ENCODE measurements at places on chromosomes 4 and X.

DNA sequence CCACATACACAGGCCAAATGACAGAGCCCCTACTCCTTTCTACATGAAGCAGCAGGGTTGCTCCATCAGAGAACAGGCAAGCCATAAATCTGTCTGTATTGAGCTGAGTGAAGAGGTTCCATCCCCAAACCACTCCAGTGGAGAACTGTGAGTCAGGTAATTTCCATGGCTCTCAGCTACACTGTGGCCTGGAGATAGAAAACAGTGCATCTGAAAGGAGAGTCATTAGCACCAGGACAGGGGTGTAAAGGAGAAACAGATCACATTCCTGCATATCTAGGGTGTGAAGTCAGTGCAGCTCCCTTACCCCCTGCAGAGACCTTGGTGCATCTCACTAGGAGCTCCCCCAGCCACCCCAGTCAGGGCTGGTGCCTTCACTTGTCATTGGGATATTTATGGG is 314.7 kb downstream of the CHIC1 start:
- no peak for DNase-seq

- no peak for DNase-seq
These were observed 488.3 kb downstream of the ANKRD50 start for GRCh38 chr4:124224256-124224655.

- DNase-seq: no peak
These were observed 204.8 kb downstream of the TRAM1L1 start for GRCh38 chr4:116880625-116881024.

- DNase-seq: no peak
These were observed 11.3 kb upstream of the BLTP1 start for GRCh38 chr4:122140834-122141233.

DNA sequence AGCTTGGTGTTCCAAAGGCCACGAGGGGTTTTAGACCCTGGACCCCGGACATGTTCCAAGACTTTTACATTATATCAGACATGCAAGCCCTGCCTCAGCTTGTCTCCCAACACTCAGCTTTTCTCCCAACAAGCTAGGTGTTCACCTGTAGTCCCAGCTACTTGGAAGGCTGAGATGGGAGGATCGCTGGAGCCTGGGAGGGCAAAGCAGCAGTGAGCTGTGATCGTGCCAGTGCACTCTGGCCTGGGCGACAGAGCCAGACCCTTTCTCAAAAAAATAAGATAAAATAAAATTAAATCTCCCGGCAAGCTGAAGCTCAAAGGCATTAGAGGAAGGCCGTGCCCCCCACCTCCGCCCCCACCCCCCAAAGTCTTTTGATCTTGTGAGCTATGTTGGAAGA is 13.7 kb downstream of the CTAG1A start:
- no peak for DNase-seq

- DNase-seq: no peak
These were observed 969 bp downstream of the STIM2 start for GRCh38 chr4:26861434-26862186.

- DNase-seq: no peak
These were observed 110.3 kb upstream of the MSX1 start for GRCh38 chr4:4749137-4749536.

DNA sequence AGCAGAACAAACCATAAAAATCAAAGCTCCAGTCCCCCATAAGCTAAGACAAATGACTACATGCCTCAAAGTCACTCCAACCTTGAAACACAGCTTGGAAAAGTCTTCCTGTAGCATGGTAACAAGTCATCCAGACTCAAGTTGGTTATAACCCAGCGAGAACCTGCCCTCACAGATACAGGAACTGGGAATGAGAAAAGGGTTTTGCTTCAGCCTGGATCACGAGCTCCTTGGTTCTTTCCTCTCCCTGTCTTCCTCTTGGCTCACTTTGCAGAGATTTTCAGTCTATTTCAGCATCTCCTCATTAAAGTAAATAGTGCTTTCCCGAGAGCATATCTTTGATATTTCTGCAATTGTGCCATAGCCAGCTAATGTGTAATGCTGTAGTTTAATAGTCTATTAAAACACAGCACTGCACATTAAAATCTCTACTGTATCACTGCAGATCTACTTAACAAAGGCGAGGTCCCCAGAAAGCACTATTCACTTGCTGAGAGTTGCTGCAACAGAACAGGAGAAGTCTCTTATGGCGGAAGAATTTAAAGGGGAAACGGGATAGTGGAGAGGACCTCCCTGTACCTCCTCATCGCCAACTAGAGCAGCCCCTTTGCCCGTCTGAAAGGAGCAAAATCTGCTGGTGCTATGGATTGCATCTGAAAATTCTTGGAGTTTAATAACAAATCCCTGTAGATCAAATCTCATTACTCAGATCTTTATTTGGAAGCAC is 249.3 kb upstream of the GATB start:
- no peak for DNase-seq

- no peak for DNase-seq
These were observed at the start of gene EFHC2 for GRCh38 chrX:44343412-44344141. Gene EFHC2 (minus strand): TSS chrX:44343672. CDS start chrX:44343588, 84 bp downstream.

DNA sequence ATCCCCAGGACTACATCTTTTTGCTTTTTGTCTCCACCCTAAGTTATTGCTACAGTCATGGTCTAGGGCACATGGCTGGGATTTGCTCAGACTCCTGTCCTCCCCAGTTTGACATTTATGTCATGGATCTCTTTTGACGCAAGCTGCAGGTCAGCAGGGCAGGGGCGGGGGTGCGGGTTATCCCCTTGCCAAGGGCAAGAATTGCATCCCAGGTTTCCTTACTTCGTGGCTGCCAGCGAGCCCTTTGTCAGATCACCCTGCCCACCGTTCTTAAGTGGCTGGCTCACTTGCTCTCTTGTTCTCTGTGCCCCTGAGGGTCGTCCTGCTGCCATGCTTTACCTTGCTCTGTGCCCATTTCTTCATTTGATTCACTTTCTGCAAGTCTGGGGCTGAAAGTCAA is 21.1 kb upstream of the UBA1 start:
- DNase-seq: no peak

DNA sequence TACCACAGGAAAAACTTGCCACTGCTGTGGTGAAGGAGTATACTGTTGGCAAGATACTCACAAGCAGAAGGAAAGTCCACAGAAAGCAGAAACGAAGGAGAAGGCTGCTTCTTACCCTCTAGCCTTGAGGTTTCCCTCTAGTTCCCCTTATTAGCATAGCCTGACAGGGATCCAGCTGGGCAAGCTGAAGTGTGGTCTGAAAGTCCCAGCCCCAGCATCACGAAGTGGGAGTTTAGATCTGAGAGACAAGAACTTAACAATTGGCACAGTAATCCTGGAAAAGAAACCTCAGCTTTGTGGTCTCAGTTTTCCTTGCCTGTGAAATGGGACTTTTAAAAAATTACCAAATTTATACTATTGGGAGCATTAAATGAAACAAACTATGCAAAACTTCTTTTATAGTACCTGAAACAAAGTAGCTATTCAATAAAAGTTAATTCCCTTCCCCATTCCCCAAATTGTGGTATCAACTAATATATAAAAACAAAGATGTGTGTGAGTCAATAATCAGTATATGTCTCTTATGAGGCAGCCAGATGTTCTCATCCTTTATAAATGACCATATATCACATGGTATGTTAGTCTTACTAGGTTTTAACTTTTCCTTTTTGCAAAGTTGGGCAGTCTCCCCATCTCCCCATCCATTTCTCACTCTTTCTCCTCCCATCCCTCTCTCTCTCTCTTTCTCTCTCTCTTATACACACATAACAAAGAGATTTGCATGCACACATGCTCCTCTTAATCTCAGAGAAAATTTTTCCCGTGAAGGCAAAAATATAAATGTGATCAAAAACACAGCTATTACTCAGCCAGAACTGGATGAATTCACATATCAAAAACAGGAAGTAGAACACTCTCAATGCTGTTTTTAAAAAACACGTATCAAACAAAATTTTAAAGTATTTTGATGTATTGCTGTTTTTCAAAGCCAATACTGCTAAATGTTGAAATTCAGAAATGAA is 57.8 kb downstream of the SCFD2 start:
- DNase-seq: no peak

- DNase-seq: no peak
These were observed 189.8 kb upstream of the AFF2 start for GRCh38 chrX:148310426-148311165.

- DNase-seq: no peak
These were observed 14.5 kb downstream of the CHRNA9 start for GRCh38 chr4:40349561-40350198.

- no peak for DNase-seq
These were observed 473.6 kb downstream of the BCOR start for GRCh38 chrX:39624166-39624565.

DNA sequence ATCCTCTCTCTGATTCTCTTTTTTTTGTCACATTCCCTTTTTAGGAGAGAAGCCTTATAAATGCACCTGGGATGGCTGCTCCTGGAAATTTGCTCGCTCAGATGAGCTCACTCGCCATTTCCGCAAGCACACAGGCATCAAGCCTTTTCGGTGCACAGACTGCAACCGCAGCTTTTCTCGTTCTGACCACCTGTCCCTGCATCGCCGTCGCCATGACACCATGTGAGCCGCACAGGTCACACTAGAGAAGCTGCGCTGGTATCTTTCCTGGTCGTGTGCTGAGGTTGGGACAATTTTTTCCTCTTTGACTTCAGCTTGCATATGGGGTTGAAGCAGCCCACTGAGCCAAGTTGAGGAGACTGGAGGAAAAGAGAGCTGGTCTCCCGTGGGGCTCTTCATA is 52.1 kb downstream of the KLF8 start:
- DNase-seq: no peak

DNA sequence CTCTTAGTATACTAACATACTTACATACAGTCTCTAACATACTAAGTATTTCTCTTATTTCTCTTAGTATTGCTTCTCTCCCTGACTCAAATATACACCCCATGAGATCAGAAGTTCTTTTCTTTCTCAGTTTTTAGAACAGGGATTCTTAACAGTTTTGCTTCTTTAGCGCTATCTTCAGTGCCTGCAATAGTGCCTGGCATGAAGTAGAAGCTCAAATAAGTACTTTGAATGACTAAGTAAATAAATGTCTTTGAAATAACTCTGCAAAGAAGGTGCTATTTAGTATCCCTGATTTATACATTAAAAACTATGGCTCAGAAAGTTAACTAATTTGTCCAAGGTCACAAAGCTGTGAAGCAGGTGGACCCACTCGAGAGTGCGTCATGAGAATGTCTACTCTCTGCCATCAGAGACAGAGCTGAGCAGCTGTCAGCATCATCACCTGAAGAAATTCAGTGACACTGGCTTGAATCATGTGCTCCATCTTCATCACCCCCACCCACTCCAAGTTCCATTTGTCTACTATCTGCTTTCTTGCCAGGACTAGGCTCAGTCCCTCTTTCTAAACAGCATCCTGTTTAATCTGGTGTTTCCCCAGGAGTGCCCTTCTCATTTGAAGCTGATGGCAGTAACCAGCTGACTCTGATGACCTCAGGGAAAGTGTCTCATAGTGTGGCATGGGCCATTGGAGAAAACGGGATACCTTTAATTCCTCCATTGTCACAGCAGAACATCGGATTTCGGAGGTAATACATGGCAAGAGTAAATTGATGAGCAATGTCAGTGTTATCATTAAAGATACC is 83.1 kb downstream of the CC2D2A start:
- no peak for DNase-seq

GRCh38 chrX:56729152-56729850 is at the start of gene NBDY:
Gene NBDY (plus strand): TSS chrX:56729243. CDS start chrX:56729354, 111 bp downstream.
- peak; percentile 29 for DNase-seq

DNA sequence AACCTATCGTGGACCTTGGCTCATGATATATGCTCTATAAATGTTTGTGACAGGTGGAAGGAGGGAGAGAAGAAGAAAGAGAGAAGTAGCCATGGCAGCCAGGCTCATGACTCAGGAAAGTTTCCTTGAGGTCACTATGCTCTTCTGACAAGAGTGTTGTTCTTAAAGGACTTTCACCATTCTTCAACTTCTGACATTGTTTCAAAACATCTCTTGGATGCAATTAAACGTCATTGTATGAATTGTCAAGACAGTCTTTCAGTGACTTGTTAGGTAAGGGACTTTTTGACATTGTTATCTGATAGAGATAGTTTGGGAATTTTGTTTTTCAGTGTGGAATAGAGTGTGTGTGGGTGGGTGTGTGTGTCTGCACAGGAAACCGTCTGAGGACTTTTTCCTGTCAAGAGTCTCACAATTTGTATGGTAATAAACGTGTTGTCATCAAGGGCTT is 617.0 kb downstream of the MID1IP1 start:
- DNase-seq: no peak

DNA sequence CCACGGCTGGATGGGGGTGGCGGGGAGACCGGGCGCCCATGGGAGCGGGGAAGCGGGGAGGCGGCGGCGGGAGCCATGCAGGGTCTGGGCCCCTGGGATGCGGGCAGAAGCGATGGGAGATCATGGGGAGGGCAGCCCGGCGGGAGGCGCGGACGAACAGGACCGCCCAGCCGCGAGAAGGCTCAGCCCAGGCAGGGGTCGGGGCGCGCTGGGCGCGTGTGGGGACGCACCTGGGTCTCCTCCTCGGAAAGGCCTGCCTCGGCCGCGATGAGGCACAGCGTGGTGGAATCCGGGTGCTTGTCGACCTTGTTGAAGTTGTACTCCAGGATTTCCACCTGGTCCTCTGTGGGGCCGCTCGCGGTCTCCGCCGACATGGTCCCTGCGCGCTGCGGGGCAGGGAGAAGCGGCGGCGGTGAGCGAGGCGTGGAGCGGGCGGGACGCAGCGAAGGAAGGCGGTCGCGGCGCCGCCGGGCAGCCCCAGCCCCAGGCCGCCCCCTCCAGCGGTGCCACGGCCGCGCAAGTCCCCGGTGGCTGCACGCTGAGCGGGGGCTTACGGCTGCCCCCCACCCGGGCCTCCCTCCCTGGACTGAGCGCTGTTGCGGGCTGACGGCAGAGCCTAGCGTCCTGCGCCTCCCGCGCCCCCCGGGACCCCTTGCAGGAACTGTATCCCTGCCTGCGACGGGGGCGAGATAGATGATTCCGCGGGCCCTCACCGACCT is 25.3 kb downstream of the HOPX start:
- DNase-seq: peak; percentile 30

DNA sequence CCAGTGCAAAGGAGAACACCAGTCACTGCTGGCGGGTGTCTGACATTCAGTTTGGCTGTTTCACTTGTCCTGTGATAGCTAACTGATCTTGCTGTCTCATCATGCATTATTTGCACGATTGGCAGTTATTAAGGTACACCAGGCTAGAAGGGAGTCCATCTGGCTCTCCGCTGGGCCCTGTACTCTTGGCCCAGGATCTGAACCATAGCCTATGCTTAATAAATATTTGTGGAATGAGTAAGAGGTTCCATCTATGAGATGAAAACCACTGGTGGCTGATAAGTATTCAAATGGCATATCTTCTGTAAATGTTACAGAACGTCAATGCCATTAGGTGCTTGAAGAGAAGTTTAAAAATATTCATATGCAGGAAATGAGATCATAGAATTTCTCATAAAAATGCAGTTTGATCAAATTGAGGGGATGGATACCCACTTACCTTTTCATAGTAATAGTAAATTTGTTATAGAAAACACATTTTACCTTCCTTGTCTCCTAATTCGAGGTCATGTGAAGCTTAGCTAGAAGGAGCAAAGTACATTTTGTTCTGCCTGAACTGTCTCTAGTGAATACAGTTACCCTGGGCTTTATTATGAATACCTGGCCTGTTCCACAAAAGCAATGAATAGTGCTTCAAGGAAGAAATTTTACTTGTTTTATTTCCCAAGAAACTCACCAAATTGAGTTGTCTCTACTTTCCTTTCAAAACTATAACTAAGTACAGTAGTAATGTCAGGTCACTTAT is 213.5 kb downstream of the CBR4 start:
- DNase-seq: no peak

GRCh38 chr4:105318486-105318885 is 155.4 kb downstream of the PPA2 start:
- no peak for DNase-seq
